Activated B cell treated with CpG ODN at 0.5 μM for 24 hours (primary cell): ENCODE measurements at places on chromosomes 13 and 19. TPM values are rescaled to one million over a fixed set of nuclear protein-coding genes. Genes with fewer than 3 reads are reported as not detected.

The FCER2 gene
- total RNA-seq = 191 and 193 TPM in 2 replicates

DNA sequence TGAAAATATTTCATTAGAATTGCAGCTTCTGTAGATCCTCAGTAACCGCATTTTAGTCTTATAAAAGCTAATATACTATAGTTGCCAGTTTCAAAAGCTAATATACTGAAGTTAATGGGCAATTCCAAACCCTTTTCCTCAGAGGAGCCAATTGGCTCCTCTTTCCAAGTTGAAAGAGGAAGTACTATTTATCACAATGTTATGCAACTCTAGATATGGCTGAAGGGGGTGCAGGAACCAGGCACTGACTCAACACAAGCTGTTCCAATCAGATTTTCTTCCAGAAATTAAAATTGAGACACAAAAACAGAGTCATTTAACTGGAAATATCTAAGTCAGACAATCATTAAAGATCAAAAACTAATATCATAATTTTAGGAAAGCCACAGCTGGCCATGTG is 258.9 kb downstream of the PCDH20 start:
- DNase-seq = no peak

DNA sequence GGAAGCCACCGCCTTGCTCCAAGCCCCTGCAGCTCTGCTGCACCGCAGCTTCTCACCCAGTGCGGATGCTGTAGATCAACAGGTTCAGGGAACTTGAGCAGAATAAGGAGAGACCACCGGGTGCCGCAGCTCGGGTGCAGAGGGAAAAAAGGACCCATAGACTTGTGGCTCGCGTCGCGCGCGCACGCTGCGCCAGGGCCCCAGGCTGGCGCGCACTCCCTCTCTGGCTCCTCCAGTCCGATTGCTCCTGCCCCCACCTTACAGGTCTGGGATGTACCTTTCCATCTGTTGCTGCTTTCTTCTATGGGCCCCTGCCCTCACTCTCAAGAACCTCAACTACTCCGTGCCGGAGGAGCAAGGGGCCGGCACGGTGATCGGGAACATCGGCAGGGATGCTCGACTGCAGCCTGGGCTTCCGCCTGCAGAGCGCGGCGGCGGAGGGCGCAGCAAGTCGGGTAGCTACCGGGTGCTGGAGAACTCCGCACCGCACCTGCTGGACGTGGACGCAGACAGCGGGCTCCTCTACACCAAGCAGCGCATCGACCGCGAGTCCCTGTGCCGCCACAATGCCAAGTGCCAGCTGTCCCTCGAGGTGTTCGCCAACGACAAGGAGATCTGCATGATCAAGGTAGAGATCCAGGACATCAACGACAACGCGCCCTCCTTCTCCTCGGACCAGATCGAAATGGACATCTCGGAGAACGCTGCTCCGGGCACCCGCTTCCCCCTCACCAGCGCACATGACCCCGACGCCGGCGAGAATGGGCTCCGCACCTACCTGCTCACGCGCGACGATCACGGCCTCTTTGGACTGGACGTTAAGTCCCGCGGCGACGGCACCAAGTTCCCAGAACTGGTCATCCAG is 964 bp downstream of the PCDH17 start:
- no peak for DNase-seq

GRCh38 chr13:23674795-23675640 is 104.8 kb downstream of the TNFRSF19 start:
- DNase-seq = no peak

DNA sequence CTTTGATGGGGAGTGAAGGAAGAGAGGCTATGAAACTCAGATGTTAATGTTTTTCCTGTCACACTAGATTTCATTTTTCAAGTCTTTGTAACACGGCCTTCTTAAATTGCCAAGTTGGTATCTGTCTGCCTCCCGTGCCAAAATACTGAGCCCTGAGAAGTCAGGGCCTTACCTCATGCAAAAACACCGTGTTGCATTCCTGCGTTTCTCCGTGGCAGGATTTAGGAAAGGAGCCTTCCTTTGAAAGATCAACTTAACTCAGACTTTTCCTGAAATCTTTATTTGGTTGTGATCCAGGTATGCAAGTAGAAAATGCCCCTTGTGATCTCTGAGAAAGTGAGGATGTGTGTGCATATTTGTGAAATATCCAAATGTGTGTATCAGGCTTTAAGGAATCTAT is 1291.0 kb upstream of the SLC10A2 start:
- no peak for DNase-seq

GRCh38 chr19:15911599-15912235 is 13.8 kb upstream of the CYP4F2 start:
- DNase-seq = no peak

DNA sequence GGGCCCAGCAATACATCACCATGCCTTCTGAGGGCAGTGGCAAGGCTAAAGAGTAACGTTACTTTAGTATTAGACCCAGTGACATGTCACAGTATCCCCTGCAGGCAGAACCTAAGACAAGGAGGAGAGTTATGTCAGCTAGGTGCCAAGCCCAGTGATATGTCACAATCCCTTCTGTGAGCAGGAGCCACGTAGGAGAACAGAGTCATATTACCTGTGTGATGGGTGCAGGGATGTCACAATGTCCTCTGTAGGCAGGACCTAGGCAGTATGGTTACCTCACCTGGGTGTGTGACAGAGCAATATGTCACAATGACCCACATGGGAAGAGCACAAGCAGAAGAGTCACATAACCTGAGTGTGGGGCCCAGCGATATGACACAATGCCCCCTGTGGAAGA is 121.8 kb downstream of the ZNF675 start:
- DNase-seq = no peak
